ENCODE measurements at places on chromosomes 12 and 14. TPM values are rescaled to one million over a fixed set of nuclear protein-coding genes. Genes with fewer than 3 reads are reported as not detected.

DNA sequence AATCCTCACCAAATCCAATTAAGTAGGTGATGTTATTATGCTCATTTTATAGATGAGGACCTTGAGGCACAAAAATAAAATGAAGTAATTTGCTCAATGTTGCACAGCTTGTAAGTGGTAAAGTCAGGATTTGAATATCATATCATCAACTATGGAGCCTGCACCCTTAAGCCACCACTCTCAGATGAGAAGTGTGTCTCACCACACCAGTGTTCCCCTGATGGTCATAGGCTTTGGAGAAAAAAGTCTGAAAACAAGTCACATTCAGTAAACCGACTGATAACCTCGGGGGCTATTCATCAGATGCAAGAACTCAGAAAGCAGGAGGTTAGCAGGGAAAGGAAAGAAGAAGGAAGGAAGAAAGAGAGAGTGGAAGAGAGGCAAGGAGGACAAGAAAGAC, 2.8 kb downstream of the TSHR start:
- H3K4me3 ChIP-seq, result no peak overlapping the region
- DNase-seq, result no peak
- H3K36me3 ChIP-seq, result no peaks in the 10 kb centered on the region
- no peak overlapping the region for H3K27ac ChIP-seq

C3AR1 gene
- total RNA-seq, result 0.66 TPM

DNA sequence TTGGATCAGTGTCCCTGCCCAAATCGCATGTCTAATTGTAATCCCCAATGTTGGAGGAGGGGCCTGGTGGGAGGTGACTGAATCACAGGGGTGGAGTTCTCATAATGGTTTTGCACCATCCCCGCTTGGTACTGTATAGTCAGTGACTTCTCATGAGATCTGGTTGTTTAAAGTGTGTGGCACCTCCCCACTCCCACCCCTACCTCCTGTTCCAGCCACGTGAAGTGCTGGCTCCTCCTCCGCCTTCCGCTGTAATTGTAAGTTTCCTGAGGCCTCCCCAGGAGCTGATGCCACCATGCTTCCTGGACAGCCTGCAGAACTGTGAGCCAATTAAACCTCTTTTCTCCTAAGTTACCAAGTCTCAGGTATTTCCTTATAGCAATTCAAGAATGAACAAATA, 67.2 kb downstream of the FERMT2 start:
- H3K36me3 ChIP-seq, result no peaks in the 10 kb centered on the region
- no peaks in the 10 kb centered on the region for H3K27me3 ChIP-seq
- no peak overlapping the region for H3K27ac ChIP-seq
- no peak overlapping the region for H3K4me3 ChIP-seq
- H3K4me1 ChIP-seq, result no peaks in the 10 kb centered on the region

ENDOU gene
- not detected for total RNA-seq

DNA sequence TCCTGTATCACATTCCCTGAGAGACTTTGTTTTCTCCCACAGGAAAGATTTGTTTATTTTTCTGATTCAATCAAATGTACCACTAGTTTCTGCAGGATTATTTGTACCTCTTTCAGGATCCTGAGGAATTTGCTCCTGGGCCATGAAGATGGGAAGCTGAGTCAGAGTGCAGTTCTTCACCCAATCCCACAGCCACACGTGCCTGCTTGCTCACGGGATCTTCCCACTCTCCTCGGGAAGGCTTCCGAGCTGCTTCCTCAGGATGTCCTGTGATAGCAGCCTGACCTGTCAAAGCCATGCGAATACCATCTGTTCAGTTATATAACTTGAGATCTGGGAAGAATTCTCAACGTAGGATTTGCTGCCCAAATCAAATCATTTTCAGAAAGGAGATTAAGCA, 41.8 kb upstream of the HIF1A start:
- DNase-seq, result no peak
- no peak overlapping the region for H3K4me3 ChIP-seq
- H3K27me3 ChIP-seq, result no peaks in the 10 kb centered on the region
- H3K36me3 ChIP-seq, result no peaks in the 10 kb centered on the region
- H3K4me1 ChIP-seq, result no peaks in the 10 kb centered on the region
- no peak overlapping the region for H3K27ac ChIP-seq

GRCh38 chr12:48917857-48918537, 7.3 kb downstream of the FKBP11 start:
- no peak overlapping the region for H3K4me3 ChIP-seq
- H3K27ac ChIP-seq, result no peak overlapping the region
- peaks cover 6% of the 10 kb centered on the region for H3K4me1 ChIP-seq

FITM1 gene
- total RNA-seq, result 6.3 TPM

ITGA7 gene
- total RNA-seq, result 11.4 TPM

LHX5 gene
- total RNA-seq, result not detected

HOTAIR gene
- total RNA-seq, result not detected

GRCh38 chr14:99679543-99679942, 4.6 kb upstream of the CYP46A1 start:
- H3K4me1 ChIP-seq, result peaks cover 12% of the 10 kb centered on the region
- no peaks in the 10 kb centered on the region for H3K36me3 ChIP-seq
- H3K27ac ChIP-seq, result no peak overlapping the region
- no peaks in the 10 kb centered on the region for H3K27me3 ChIP-seq

C14orf132 gene
- 4.4 TPM for total RNA-seq

- H3K4me3 ChIP-seq, result no peak overlapping the region
- no peaks in the 10 kb centered on the region for H3K4me1 ChIP-seq
- no peaks in the 10 kb centered on the region for H3K27me3 ChIP-seq
- H3K36me3 ChIP-seq, result no peaks in the 10 kb centered on the region
- H3K27ac ChIP-seq, result no peak overlapping the region
Measured at GRCh38 chr12:59834659-59835474, 239.0 kb downstream of the SLC16A7 start.

WSCD2 gene
- 0.26 TPM for total RNA-seq

TBX3 gene
- total RNA-seq, result 7.6 TPM

- DNase-seq, result no peak
- H3K27ac ChIP-seq, result no peak overlapping the region
- no peaks in the 10 kb centered on the region for H3K27me3 ChIP-seq
- H3K4me3 ChIP-seq, result no peak overlapping the region
Measured at GRCh38 chr14:102212356-102212755, 72.7 kb downstream of the WDR20 start.

ASCL1 gene
- total RNA-seq, result not detected
